ENCODE measurements at places on chromosomes 6 and 20.

GRCh38 chr6:18579166-18579565 is 192.0 kb downstream of the RNF144B start:
- DNase-seq: no peak

GRCh38 chr20:23371496-23371895 is 9.5 kb downstream of the GZF1 start:
- no peak for DNase-seq

DNA sequence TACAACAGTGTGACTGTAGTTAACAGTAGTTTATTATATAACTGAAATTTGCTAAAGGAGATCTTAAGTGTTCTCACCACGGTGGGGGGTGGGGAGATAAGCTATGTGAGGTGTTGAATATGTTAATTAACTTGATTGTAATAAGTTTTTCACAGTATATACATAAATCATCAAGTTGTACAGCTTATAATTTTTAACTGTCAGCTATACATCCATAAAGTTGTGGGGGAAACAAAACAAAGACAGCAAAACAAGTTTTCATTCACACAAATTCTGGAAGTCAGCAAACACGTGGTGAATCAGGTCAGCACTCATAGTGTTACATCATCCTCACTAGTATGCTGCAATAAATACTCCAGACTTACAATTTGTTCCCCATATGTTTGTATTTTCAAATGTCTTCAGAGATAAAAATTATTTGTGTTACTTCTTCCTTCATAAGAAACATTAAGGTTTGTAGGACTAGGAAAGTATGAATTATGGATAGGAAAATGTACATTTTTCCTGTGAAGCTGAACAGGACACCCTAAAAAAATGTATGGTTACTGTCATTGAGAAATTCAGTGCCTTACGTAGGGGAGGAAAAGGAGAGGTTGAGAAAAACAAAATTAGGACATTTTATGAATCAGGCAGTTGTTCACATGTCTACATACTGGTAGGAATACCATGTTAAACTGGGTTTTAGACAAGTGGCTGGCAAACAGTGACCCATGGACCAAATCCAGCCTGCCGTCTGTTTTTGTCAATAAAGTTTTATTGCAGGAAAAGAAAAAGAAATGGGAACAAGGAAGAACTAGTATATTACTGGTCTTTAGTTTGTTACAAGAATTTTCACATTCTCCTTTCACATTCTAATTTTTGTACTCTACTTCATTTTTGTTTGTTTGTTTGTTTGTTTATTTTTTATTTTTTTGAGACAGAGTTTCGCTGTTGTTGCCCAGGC is 6.0 kb downstream of the SUMO4 start:
- no peak for DNase-seq

DNA sequence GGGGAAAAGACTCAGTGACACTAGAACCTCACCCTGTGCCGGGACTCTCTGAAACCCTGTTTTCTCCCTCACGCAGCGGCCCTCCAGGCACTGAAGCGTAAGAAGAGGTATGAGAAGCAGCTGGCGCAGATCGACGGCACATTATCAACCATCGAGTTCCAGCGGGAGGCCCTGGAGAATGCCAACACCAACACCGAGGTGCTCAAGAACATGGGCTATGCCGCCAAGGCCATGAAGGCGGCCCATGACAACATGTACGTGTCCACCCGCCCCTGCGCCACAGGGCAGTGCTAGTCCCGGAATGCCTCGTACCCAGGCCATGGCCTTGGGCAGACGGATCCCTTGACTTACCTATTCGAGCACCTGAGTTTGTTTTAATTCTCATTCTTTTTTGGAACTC is 37.2 kb downstream of the CHMP4B start:
- no peak for DNase-seq

DNA sequence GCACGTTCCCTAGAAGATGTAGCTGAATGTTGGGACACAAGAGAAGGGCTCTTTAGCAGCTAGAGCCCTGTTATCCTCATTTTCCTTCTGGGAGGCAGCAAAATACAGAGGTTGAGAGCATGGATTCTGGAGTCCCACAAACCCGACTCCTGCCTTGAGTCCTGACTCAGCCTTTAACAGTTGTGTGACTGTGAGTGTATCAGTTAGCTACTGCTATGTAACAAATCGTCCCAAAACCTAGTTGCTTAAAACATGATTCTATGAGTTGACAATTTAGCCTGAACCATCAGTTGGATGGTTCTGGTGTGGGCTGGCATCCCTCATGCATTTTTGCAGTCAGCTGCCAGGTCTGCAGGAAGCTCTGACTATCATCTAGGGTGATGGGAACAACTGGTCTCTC is 54.6 kb downstream of the RBM38 start:
- DNase-seq: no peak

DNA sequence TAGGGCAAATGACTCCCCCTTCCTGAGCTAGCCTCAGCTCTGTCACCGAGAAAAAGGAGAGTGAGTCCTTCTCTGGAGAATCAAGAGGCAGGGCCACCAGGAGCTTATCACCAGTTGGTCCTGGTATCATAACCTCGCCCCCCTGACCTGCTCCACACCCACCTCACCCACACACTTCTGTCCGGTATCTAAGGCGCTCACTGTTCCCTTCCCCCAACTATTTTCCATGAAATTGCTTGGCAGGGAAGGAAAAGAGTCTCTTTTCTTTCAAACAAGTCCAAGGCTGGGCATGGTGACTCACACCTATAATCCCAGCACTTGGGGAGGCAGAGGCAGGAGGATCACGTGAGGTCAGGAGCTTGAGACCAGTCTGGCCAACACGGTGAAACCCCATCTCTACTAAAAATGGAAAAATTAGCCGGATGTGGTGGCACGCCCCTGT is 77.6 kb downstream of the ZMYND8 start:
- DNase-seq: no peak

- no peak for DNase-seq
Observed at GRCh38 chr6:109483735-109484057, 677 bp upstream of the ZBTB24 start.

DNA sequence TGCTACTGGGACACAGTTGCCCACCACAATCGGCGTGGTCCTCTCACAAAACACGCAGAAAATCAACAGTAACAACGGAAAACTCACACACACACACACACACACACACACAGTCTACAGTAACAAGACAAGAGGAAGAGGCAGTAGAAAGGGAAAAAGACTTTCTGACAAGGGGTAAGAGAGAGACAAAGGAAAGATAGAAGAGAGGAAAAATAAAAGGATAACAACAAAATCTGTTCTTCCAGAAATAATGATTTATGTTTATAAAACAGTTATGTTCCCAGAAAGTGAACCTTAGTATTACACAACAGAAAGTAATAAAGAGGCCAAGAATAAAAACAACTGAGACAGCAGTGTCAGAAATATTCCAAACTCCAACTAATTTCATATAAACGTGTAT is 2.9 kb downstream of the RANBP9 start:
- DNase-seq: no peak

GRCh38 chr6:12748411-12748810 is 31.8 kb downstream of the PHACTR1 start:
- no peak for DNase-seq

- DNase-seq: peak; percentile 69
Observed at GRCh38 chr6:125790358-125791150, at the start of gene NCOA7. TSS of gene NCOA7 (plus strand) at chr6:125790960. CDS start at chr6:125815355, 24,395 bp downstream.

GRCh38 chr6:104640150-104640700 is 219.5 kb downstream of the HACE1 start:
- no peak for DNase-seq

GRCh38 chr6:55286824-55287223 is 40.4 kb upstream of the GFRAL start:
- no peak for DNase-seq

DNA sequence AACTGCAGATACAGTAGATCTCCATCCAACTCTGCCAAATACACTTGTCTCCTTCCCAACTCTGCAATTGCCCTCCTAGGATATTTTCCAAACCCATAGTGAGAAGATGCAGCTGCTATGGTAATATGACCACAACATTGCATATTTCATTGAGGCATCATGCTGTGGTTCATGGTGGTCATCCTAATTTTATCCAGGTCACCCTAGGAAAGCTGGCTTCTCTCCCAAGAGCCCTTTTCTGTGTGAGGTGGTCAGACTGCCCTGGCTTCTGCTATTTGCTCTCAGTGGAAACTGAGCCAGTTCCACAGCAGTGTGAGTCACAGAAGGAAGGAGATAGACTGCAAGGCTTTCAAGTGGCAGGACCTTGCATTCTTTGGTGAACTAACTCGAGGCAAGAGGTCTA is 5.5 kb downstream of the OGFRL1 start:
- no peak for DNase-seq

DNA sequence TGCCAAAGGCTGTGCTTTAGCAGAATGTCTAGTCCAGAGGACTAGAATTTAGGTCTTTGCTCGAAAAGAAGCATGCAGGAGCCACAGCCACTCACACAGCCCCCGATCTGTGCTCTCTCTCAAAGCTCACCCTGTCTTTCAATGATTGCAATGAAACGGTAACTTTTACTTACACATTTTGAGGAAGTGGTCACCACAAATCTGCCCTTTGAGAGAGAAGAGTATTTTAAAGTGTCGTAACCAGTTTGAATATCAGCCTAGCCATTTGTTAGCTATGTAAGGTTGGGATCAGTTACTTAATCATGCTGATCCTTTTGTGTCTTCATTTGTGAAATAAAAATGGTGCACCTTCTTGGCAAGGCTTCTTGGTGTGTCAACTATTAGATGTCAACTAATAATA is 209.0 kb downstream of the TFAP2A start:
- no peak for DNase-seq

DNA sequence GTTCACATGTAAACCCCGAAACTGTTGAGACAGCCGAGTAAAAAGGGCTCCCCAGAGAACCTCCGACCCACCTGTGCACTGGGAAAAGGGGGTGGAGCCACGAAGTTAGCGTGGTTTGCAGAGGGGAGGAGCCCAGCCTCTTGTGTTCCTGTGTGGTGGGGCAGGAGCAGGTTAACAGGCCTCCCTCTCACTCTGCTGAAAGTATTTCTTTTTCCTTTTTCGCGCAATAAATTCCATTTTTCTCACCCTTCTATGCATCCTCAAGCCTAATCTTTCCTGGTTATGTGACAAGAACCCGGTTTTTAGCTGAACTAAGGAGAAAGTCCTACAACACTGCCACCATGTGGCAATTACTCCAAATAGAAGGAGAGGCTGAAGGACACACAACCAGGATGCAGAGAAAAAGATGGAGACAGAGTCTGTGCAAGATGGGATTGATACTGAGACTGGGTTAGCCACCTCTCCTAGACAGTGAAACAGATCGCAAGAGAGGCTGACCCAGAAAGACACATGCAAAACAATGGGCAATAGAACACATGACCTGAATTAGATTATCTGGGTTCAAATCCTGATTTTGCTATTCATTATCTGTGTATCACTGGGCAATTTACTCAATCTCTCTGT is 168.7 kb upstream of the PRSS16 start:
- no peak for DNase-seq

DNA sequence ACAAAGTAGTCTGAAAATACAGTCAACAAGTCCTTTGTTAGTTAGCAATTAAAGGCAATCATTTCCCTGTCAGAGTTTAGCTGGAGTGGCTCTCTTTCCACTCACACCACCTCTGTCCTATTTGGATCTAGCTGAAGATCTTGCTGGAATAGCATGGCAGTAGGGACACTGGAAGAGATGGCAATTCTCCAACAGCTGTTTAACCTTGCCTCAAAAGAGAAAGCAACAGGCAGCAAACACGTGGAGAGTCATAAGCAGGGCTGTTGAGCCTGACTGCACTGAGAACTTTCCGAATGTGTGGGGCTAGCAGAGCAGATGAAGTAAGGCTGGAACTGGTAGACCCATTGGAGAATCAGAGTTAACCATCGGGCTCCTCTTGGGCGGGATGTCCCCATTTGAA is 38.0 kb upstream of the PRSS35 start:
- no peak for DNase-seq

DNA sequence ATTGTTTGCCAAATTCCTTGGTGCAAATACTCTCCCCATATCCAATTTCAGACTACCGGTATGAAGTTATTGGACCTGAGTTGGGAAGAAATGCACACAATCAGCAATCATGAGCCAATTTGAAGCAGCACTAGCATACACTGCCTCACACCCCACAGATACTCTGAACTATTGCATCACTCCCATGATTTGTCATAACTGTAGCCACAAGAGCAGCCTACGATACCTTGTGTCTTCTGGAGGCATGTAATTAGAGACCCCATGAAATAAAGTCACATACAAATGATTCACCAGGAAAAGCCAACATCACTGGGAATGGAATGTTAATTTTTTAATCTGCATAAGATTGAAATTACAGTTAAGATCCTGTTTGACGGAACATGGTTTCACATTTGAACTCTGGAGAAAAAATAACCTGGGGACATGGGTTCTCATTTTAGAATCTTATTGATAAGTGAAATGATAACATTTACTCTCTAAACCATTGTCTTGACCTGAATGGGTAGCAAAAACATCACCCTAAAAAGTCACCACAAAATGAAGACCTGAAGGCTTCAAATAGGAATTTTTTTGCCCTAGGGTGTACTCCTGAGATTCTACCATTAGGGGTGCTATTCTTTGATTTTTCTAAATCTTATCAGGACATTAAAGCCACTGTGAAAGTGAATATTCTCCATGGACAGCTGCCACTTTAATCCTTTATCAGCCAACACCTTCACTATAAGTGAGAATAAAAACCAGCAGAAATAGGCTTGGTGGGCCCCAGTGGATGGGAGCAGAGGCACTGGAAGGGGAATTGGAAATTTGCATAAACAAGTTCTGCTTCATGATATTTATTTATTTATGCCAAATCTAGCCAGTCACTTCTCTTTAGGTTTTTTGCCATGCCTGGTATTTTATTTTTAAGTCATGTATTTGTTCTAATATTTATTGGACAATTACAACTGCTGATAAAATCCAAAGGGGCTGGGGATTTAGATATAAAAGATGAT is 34.5 kb upstream of the HBS1L start:
- DNase-seq: no peak

DNA sequence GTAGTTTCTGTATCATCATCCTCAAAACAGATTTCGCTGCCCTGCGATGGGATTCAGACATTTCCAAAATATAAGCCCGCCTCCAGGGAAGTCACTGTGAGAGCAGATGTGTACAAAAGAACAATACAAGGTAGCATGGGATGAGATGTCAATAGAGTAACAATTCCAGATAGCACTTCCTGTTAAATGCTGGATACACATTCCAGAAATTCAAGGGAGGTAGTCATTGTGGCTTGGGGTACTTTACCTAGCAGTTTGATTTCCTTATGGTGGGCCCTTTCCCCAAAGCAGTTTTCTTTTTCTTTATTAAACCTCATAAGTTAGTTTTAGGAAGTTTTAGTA is 2.5 kb downstream of the RNF217 start:
- no peak for DNase-seq

DNA sequence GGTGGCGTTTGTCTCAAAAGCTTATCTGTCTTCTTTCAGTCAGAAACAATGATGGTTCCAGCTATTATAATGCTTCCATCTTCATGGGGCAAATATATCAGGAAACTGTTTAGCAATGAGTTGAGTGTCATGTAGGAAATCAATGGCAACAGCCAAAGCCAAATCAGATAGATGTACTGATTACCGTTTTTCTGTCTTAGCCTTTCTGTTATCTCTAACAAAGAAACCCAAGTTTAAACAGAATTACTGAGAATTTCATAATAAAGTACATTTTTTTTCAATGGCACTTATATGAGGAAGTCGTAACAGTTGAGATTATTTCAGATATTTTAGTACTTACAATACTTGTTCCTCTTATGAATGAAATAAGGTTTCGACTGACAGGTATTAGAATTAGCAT is 1.2 kb downstream of the NOX3 start:
- no peak for DNase-seq

GRCh38 chr6:159023893-159024292 is 20.9 kb downstream of the TAGAP start:
- DNase-seq: no peak
